A673 (cell line): ENCODE measurements at places on chromosomes 11 and 22.

GRCh38 chr22:20298803-20299745 lies 20.8 kb downstream of the DGCR6L start:
- peak; percentile 94 for DNase-seq

- peak; percentile 73 for DNase-seq
Observed at GRCh38 chr11:117426297-117426685, 98.6 kb downstream of the CEP164 start.

- no peak for DNase-seq
Observed at GRCh38 chr11:102430158-102430836, 22.3 kb downstream of the TMEM123 start.

- no peak for DNase-seq
Observed at GRCh38 chr11:134531327-134532130, 119.5 kb upstream of the B3GAT1 start.

DNA sequence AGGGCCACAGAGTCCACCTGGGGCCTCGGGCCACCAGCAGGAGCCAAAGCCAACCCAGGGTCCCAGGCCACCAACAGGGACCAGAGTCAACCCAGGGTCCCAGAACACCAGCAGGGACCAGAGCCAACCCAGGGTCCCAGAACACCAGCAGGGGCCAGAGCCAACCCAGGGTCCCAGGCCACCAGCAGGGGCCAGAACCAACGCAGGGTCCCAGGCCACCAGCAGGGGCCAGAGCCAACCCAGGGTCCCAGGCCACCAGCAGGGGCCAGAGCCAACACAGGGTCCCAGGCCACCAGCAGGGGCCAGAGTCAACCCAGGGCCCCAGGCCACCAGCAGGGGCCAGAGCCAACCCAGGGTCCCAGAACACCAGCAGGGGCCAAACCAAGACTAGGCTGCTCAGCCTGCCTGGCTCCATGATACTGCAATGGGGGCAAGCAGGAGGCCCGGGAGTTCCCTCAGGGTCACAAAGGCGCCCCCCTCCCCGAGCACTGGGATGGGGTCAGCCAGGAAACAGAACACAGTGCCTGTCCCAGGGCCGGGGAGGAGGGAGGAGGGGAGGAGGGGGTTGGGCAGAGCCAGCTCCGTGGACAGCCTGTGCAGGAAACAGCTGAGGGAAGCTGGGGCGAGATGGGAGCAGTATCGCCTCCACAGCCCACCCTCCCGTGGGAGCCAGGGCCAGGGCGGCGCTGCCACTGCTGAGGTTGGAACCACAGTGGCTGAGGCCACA lies 62.0 kb upstream of the PRR5 start:
- DNase-seq = no peak

DNA sequence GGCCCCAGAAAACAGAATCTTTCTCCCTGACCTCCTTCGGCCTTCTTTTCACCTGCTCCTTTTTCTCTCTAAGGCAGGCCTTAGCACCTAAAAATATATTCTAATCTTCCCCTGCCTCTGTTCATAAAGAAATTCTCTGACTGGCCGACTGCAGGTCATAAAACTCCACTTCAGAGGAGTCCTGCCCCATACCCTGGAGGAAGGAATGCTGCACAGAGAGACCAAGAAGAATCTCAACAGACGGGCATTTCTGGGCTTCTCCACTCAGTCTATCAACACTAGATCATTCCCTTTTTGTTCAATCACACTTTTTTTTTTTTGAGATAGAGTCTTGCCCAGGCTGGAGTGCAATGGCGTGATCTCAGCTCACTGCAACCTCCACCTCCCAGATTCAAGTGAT lies 19.7 kb upstream of the PGA3 start:
- no peak for DNase-seq

GRCh38 chr11:119734788-119735187 lies 5.8 kb upstream of the NECTIN1 start:
- no peak for DNase-seq

DNA sequence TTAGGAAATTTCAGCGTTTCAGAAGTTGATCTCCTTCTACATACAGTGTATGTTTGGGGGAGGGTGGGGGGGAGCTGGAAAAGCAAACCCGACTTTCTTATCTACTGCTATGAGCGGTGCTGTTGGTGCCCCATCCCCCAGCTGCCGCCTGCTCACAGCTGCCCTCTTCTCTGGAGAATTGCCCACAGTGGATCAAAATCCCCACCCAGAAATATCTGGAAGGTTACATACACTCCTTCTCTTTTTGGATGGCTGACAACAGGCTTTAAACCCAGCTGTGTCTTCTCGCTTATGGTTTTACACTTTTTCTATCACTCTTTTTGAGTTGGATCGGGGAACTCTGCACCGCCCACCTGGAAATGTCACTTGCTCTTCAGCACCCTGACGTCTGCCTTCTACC lies 56.4 kb downstream of the DHCR7 start:
- DNase-seq = peak; percentile 66
